ENCODE measurements at places on chromosomes 1 and 21.

DNA sequence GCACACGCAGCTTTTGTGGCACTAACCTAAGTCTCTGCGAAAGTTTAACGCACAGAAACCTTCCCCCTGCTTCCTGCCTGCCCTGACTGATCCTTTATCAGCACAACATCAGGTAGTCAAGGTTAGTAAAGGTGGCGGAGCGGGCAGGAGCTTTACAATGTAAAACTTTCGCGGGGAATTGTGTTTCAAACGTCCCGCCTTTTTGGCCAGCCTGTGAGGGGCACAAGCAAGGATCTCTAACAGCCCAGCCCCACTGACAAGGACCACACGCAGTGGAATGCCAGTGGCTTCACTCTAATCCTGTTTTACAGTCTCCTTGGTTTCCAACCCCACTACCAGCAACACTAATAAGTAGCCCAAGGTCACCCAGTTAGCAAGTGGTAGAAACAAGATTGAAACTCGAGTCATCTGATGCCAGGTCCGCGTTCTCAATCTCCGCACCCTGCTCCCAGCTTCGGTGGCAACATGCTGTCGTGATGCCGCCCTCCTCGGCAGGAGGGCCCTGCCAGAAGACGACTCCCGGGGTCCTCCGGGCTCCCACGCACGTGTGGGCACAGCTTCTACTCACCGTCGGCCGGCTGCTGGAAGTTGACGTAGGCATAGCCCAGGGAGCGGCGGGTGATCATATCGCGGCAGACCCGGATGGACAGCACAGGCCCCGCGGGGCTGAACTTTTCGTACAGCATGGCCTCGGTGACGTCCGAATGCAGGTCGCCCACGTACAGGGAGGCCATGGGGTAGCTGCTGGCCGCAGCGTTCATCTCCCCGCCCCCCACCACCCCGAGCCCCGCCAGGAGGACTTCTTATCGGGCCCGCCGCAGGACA lies 1.2 kb downstream of the PABPC4 start:
- peak; percentile 60 for DNase-seq

DNA sequence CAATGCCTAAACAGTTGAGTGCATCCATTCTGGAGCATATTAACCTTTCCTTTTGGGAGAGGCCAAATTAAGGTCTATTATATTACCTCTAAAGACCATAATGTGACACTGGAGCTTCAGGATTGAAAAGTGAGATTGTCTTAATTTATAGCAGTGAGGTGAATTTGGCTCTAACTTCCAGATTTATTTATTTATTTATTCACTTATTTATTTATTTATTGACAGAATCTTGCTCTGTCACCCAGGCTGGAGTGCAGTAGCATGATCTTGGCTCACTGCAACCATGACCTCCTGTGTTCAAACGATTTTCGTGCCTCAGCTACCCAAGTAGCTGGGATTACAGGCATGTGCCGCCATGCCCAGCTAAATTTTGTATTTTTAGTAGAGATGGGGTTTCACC lies 19.1 kb downstream of the ZCCHC17 start:
- DNase-seq = no peak

DNA sequence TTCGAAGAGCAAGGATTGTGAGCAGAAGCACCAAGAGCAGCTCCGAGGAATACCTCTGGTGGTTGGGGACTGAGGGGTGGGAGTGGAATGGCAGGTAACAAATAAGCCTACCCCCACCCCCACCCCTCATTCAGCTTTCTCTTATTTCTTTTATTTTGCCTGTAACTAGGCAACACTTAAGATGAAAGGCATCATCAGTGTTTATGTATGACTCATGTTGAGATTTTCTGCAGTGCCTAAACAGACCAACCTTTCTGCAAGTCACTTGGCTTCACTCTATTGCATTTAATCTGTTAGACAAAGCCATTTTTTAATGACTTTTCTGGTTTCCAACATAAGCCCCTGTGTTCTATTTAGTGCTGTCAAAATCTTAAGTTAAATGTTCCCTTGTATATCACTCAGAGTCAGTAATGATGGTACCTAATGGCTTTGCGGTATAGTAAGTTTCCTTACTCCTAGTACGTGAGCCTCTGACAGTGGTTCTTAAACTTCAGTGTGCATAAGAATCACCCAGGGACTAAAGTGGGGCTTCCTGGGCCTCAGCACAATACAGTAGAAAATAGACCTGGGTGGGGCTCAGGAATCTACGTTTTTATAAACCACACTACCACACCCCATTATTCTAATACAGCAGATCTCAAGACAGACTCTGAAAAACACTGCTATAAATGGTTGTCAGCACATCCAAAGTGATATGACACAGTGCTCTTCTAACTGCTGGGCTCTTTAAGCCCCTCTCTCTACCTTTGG lies 19.9 kb downstream of the CASQ2 start:
- DNase-seq = no peak

- no peak for DNase-seq
These were observed 35.7 kb upstream of the USP1 start for GRCh38 chr1:62401034-62401760.

DNA sequence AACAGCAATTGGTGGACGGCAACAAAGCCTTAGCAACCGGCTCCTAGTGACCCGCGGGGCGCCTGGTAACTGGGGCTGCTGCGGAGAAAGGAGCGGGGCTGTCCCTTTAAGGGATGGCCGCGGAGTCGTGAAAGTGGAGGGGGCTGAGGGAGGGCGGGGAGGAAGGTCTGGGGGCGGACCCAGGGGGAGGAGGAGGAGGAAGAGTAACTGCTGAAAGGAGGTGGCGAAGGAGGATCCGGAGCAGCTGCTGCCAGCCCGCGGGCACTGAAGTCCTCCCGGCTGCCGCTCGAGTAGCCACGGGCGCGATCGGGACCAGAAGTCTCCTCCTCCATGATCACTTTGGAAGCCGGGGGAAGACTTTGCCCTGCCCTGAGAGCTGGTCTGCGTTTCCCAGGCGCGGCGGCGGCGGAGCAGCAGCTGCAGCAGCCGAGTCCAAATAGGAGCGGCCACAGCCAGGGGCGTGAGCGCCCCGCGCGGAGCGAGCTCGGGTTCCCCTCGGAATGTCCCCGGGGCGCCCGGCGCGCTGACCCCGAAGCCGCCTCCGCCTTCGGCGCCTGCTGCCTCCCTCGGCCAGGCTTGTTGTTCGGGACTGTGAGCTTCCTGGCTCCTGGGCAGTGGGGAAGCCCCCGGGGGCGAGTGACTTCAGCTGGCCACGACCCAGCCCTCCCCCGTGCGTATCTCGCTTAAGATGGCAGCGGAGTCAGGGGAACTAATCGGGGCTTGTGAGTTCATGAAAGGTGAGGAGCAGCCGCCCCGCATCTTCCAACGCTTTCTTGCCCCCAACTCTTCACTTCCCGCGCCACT lies at the start of gene CDC14A:
Gene CDC14A (plus strand): TSS at position 240 of the 804 bp plus-strand sequence. CDS start 449 bp downstream, at position 689.
- peak; percentile 82 for DNase-seq

DNA sequence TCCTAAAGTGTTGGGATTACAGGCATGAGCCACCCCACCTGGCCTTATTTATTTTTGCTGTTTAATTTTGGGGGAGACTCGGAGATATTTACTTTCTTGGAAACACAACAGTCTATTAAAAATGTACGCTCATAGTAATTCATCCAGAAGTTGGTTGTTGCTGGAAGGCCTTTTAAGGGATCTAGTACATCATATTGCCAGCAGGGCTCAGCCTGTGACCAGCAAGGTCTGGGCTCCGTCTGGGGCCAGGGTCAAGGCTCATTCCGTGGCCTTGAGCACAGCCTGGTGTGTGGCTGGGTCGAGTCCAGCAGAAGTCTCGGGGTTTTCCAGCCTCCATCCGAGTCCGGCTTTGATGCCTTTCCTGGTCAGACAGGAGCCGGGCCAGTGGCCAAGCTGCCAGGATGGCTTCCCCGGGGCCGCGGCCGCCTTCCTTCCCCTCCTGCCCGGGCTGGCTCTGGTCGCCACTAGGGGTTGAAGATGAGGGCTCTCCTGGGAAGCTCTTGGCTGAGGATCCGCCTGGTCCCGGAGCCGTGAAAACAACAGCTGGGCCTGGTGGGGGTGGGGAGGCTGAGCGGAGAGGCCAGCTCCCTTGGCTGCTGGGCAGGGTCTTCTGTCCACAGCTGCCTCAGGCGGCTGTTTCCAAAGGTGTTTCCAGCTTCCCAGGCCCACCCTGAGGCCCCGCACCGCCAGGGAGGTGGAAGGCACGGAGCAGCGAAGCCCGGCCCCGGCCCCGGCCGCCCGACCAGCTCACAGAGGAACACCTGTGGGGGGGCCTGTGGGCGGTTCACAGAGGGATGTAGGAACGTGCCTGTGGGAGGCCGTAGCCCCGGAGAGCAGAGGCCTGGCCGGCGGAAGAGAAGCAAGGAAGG lies 5.1 kb upstream of the VWA1 start:
- no peak for DNase-seq

DNA sequence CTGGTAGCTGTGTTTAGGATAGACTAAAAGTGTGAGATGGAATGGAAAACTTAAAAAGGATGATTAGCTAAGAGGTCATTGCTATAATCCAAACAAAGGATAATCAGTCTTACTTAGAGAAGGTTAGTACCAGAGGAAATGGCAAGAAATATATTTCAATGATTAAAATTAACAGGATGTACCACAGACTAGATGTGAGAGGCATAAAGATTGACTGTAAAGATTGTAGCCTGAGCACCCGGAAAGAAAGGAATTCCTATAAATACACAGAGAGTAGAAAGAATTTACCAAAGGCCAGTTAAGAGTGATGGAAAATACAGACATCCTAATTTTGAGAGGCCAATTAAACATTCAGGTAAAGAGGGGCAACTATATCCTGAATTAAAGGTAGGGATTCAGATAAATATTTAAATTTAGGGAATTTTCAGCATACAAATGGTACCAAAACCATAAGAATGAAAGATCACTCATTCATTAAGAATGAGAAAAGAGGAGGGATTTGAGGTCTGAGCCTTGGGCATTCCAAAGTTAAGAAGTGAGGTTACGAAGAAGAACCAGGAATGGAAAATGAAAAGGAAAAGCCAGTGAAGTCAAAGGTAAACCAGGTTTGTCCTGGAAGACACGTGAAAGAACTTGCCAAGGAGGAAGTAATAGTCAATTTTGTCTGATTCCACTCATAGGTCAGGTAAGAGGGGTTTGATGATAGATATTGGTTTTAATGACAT lies 46.4 kb upstream of the RGS1 start:
- DNase-seq = no peak

GRCh38 chr1:34792868-34793727 lies at the start of gene GJA4:
GJA4 (plus strand) TSS chr1:34792999; CDS start chr1:34794214, 1,215 bp downstream.
- DNase-seq = no peak

DNA sequence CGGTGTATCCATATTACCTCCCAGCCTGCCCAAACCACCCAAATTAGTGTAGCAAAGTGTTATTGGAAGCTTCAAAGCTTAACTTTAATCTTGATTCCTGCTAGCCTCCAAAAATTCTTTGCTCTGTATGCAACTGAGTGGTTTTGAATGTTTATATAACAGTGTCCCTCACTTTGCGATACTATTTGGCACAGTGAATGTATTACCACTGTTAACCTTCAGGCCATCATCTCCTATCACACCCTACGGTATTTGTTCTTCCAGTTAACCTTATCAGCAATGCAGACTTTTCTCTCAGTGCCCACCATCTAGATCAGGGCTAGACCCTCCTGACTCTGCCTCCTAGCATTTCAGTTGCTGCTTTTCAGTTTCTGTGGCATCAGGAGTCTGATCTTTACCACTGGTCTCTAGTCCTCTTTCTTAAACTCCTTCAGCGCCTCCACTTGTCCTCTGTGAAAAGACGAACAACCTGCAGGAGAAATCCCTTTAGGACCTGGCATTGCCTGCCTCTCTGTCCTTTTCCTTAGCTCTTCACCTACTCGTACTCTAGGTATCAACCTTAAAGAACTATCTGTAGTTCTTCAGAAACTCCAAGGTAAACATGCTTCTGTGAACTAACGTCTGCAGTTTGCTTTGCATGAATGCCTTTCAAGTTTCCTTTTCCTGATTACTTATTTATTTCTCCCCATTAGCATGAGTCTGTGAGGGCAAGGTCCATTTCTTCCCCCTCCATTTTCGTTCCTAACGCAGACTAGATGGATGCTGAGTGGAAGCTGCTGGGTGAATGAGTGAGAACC lies 71.7 kb downstream of the SNX7 start:
- DNase-seq = no peak

DNA sequence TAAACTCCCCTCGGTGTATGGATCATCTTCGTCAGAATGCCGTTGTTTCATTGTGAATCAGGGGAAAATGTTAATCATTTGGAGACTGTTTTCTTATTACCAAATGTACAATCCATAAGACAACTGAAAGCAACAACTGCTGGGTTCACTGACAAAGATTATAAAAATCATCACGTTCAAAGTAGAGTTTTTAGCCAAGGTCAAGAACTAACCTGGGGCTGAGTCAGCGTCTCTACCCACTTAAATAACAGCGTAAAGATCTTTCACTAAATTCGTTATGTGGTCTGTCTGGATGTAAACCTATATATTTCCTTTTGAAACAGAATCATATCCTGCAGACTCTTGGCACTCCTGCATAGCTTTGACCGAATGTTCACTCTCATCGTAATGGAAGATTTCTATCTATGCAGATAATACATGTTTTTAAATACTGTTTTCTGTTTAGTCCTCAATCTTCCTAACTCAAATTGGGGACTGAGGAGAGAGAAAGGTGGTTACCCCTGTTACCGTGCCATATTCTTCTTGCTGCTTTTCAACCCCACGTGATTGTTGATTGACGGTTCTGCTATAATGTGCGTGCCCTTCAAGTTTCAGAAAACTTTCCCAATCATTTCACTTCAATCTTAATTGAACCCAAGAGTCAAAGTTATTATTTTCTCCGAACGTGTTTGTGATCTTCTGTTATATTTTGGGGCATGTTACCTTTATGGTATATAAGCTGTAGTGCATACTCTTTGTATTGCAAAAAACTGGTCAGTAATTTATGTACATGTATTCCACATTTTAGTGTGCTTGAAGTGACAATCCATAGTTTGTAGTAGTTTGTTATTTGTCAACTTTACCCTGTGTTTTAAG lies 15.6 kb upstream of the NCMAP start:
- no peak for DNase-seq

DNA sequence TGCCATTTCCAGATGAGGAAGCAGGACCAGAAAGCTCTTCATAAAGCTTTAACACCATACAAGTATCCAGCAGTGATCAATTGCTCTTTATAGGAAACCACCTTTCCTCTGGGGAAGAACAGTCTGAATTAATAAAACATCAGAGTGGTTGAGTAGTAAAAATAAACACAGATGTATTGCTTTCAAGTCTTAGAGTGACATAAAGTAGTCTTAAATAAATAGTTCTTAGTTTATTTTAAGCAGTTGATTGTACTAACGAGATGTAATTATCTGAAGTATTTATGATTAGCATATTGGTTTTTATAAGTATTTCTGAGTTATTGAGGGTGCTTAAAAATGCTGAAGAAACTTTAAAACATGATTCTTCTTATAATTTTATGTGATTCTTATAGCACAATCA lies 67.0 kb downstream of the PRKAA2 start:
- DNase-seq = no peak

DNA sequence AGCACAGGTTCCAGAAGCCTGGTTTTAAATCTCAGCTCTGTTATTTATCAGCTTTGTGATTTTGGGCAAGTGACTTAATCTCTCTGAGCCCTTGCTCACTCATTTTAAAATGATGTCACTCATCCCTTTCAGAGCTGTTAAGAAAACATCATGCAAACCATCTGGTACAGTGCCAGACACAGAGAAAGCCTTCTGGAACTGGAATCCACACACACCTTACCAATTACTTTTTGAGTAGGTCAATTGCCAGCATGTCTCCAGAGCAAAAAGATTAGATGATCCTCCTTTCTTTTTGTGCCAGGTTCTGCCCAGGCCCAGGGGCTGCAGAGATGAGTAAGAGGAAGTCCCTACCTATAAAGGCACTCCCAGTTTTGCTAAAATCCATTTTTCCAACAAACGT lies 61.3 kb downstream of the ROR1 start:
- DNase-seq = no peak

GRCh38 chr1:24673341-24673740 lies 30.2 kb downstream of the SRRM1 start:
- DNase-seq = no peak

- no peak for DNase-seq
These were observed 12.7 kb downstream of the SIPA1L2 start for GRCh38 chr1:232617237-232617636.

Measured in activated T-cell treated with anti-CD3 and anti-CD28 coated beads, Interleukin-2, amount 50 U/mL, for 1 hour (primary cell).